ENCODE measurements at places on chromosomes 5 and 9.

DNA sequence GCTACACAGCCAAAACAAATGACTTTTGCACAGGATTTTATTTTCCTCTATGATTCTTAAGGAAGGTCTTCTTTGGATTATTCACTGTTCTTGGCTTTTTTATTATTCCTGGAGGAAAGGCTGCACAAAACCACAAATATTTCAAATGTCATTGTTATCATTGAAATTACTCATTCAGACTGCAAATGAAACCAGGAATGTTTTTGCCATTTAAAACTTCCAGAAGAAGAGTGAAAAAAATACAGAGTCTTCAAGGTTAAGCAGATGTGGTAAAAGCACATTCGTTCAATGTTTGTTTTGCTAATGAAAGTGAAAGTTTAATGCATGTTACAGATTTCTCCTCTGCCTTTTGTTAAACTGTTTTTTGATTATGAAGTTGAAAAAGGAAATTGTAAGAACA, 238.2 kb downstream of the TLE4 start:
- peak; percentile 87 for DNase-seq

GRCh38 chr9:136720251-136720897, 8.0 kb downstream of the DIPK1B start:
- DNase-seq = peak; percentile 55

GRCh38 chr9:118177241-118177640, 473.0 kb downstream of the TLR4 start:
- DNase-seq = no peak

- DNase-seq = no peak
These were observed 3.5 kb upstream of the PRDM12 start for GRCh38 chr9:130660683-130661450.

GRCh38 chr9:116945817-116946216, 258.7 kb downstream of the TRIM32 start:
- DNase-seq = no peak

DNA sequence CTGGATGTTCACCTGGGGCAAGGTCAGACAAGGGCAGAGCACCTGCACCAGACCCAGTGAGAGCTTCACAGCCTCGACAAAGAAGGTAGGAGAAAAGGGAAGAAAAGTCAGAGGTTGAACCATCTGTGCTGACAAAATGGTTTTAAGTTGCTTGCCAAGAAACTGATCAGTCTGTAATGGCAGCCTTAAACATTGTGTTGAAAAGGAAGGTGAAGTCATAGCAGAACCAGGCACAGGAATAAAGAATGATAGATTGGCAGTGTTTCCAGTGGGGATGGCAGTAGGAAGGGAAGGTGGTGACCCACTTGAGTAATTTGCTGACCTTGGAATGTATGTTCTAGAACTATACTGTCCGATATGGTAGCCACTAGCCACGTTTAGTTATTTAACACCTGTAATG, 34.2 kb downstream of the HTR4 start:
- DNase-seq = no peak

DNA sequence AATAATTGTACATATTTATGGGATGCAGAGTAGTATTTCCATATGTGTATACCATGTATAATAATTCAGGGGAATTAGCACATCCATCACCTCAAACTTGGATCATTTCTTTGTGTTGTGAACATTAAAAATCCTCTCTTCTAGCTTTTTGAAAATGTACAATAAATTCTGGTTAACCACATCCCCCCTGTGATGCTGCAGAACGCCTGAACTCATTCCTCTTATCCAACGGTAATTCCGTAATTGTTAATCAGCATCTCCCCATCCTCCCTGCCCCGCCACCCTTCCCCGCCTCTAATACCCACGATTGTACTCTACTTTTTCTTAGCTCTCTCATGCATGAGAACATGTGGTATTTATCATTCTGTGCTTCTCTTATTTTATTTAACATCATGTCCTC, 127.7 kb upstream of the ANKRD55 start:
- DNase-seq = peak; percentile 87

- DNase-seq = peak; percentile 81
These were observed 33.2 kb downstream of the CSF1R start for GRCh38 chr5:150052956-150053712.

DNA sequence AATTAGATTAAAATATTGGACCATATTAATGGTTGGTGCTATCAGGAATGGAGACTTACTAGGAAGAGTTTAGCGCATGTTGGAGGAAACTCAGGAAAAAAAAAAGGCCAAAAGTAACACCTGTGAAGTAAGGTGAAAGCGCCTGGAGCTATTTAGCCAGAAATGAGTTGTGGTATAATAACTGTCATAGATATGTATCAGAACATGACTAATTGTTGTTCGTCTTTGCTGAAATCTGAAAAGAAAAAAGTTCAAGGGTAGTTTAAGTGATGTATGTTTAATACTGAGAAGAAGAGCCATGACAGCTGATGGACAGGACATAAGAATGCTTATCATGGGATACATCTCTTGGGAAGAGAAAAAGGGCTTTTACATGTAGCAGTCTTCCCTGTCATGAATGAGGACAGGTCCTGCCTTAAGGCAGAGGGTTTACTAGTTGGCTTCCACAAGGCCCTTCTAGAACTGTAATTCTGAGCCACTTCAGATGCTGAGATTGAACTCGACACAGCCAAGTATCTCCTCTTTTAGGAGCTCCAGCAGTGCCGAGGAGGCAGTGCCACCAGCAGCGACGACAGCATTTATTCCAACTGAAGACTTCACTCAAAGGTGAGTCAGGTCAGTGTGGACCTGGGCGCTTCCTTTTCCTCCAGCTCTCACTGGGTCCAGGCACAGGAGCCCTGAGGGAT, 940 bp upstream of the CAMK4 start:
- peak; percentile 2 for DNase-seq

GRCh38 chr5:163496286-163496685, 9.1 kb upstream of the MAT2B start:
- DNase-seq = peak; percentile 56

GRCh38 chr5:69136293-69136692, 30.7 kb upstream of the CCNB1 start:
- DNase-seq = peak; percentile 27

DNA sequence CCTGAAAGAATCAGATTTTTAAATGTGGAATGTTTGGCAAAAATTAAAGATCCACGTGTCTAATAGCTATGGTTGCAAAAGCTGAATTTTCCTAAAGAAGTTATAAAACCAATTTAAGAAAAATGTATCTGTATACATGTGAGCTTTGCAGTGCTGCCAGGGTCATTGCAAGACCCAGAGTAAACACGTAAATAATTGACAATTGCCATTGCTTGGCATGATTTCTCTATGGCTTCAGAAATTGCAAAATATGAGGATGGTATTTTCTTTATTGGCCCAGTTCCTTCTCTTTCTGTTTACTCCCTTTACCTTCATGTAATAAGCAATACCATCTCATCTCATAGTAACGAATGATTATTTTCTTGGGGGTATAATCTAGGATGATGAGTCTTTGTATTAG, 123.9 kb downstream of the ERCC6L2 start:
- DNase-seq = no peak

DNA sequence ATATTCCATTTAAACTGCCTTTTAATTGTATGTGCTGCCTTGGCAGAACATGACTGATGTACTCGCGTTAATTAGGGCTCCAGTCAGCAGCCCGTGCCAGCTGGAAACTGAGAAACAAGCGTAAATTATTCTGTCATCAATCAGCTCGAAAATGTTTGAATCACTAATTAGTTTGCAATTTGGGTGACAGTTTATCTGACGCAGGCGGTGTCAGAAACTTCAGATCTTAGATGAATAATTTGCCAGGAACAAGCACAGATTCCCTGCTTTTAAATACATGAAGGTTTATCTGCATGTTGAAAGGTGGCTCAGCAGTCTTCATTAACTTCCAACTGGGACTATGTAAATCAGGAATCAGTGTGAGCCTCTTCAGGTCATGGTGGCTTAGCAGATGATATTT, 176.0 kb upstream of the TLE4 start:
- DNase-seq = no peak

DNA sequence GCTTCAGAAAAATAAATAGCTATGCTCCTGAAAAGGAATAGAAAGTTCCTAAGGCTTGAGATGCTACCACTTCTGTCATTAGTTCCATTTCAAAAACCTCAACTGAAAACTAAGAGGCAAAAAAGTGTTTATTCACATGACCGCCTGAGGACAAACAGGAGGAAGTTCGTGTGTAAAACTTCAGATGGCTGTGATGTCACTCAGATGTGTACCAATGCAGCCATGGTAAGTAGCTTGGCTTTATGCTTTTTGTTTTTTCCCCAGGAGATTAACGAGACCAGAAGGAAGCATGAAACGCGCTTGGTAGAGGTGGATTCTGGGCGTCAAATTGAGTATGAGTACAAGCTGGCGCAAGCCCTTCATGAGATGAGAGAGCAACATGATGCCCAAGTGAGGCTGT, 33.0 kb downstream of the LMNB1 start:
- DNase-seq = no peak

GRCh38 chr5:116681334-116682013, 106.9 kb upstream of the SEMA6A start:
- DNase-seq = no peak

GRCh38 chr9:120914396-120914795, 12.2 kb downstream of the TRAF1 start:
- no peak for DNase-seq

DNA sequence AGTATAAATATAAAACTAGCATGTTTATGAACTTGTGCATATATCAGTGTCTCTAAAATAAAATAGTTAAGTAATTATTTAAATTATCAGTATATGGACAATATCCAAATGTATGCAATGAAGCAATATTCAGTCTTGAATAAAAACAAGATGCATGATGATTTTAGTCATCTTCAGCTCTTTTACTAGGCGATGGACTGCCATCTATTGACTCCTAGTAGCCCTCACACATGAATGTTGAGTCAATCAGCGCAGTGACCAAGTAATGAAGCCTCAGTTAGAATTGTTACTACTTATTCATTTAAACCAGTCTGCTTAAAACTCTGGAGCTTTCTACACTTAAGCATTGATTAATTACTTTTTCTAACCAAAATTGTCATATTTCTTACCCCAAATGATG, 92.9 kb upstream of the GRHPR start:
- DNase-seq = peak; percentile 30

- DNase-seq = no peak
These were observed 64.9 kb downstream of the PTTG1 start for GRCh38 chr5:160486573-160486972.

GRCh38 chr9:13088720-13089427, 190.6 kb downstream of the MPDZ start:
- peak; percentile 53 for DNase-seq

- DNase-seq = no peak
These were observed 132.4 kb downstream of the TLE1 start for GRCh38 chr9:81556923-81557322.

GRCh38 chr9:20593537-20593936, 28.8 kb downstream of the MLLT3 start:
- DNase-seq = peak; percentile 32

DNA sequence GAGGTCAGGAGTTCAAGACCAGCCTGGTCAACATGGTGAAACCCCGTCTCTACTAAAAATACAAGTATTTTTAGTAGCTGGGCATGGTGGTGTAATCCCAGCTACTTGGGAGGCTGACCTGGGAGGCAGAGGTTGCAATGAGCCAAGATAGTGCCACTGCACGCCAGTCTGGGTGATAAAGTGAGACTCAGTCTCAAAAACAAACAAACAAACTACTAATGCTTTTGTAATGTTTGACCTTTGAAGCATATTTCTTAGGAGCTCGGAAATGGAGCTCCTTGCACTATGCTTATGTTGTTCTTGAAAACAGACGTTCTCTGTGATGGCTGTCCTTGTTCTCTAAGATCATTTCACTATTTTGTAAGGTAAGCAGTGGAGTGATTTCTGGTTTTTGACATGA, 6.0 kb downstream of the F2RL2 start:
- DNase-seq = no peak

DNA sequence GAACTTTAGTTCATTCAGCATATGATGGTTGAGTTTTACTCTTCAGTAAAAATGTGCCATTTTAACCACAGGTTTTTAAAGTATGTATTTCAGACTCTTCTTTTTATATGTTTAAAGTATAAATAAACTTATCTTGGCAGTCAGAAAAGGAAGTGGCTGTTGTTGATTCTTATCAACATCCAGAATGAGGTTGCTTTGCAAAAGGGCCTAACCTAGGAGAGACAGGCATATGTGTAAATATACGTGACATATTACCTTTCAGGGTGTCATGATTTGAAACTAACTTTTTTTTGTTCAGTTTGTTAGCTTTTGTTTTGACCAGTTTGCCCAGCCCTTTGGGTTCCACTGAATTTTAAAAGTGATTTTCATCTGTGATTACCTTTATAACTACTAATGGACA, 7.4 kb downstream of the SMARCA2 start:
- DNase-seq = no peak

- DNase-seq = no peak
These were observed 259.7 kb upstream of the IRX2 start for GRCh38 chr5:3010953-3011763.

DNA sequence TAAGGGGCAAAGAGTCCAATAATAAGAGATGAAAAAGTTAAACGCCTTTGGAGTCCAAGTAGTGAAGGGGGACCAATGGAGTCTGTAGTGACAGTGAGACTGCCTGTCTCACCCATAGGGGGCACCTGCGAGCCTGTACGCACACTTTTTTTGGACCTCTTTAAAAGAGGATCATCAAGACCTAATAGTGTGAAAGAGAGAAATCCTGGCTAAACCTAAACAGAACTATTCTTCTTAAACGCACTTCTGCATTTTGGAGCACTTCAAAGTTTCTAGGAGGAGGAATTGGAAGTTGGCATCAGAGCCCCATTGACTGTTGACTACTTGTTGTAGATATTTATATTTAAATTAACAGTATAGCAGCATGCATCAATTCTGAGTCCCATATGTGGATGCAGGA, 636.1 kb upstream of the KLF4 start:
- DNase-seq = no peak

DNA sequence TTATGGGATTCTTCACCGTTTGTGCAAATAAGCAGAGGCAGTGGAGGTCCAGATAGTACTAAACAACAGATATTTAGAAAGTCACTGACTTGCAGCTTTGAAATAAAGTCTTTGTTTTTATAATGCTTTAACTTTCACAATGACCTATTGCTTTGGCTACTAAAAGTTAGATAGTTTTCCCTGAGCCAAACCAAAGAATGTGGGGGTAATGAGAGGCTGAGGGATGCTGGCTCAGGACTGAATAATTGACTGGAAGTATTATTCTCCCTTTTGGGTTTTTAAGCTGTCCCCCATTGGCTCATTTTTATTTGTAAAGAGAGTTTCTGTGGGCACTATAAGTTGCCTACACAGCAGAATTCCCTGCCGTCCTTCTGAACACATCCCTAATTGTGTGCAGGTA, 99.2 kb upstream of the ACTBL2 start:
- no peak for DNase-seq

DNA sequence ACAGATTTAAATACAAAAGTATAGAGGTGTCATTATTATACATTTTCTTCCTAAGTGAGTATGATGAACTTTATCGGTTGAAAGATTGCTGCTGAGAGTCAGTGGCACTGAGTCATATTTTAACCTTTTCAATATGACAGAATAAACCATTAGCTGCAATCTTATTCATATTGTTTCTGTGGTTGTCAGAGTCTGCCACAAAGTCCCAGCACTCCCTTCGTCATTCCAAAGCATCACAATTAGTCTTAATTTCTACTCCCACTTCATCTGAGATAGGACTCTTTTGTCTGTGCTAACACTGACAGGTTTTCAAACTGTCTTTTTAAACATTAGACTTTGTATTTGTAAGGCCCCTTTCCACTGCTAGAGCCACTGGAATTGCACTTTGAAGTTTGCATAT, 656.9 kb downstream of the MTRR start:
- DNase-seq = peak; percentile 7

GRCh38 chr5:88394536-88395175, 126.0 kb upstream of the TMEM161B start:
- no peak for DNase-seq

GRCh38 chr5:2284678-2285077, 402.0 kb upstream of the IRX4 start:
- DNase-seq = no peak
